Activated T-helper 2 cell treated with anti-CD3 and anti-CD28 coated beads, Interferon-gamma antibody, Interleukin-2, Interleukin-4, amounts not matched to agents 10 μg/mL and 5 μg/mL and 100 μg/mL, durations not matched to agents 14 hours and 24 hours and 36 hours (primary cell): ENCODE measurements at places on chromosomes 2 and 18. TPM values are rescaled to one million over a fixed set of nuclear protein-coding genes. Genes with fewer than 3 reads are reported as not detected.

The NAB1 gene
- 30.9 and 32.9 TPM in 2 replicates for total RNA-seq

The HNMT gene
- not detected in 2 replicates for total RNA-seq

The TGFA gene
- total RNA-seq, result not detected in 2 replicates

The KCNG2 gene
- total RNA-seq, result not detected in 2 replicates

The DYNAP gene
- not detected in 2 replicates for total RNA-seq

The VWA3B gene
- not detected in 2 replicates for total RNA-seq

The LRRTM1 gene
- not detected in 2 replicates for total RNA-seq

GRCh38 chr18:49609256-49610021 is 47.6 kb downstream of the LIPG start:
- no peak for DNase-seq
- no peaks in the 10 kb centered on the region for H3K4me1 ChIP-seq
- H3K36me3 ChIP-seq, result no peaks in the 10 kb centered on the region
- H3K27me3 ChIP-seq, result peaks cover 28% of the 10 kb centered on the region

DNA sequence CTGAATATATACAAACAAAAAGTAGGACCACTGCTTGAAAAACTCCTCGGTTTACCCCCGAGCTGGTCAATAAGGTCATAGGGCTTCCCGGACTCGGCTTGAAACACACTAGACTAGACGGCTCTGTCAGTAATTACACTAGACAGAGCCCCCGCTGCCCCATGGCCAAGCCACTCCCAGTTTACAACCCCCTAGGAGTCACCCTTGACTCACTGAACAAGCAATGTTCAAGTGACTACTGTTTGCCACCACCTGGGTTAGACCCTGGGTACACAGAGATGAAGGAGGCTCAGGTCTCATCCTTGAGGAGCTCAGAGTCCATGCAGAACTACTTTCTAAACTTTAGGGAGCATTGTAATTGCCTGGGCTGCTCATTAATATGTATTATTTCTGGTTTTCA is 13.7 kb upstream of the PRELID3A start:
- no peaks in the 10 kb centered on the region for H3K36me3 ChIP-seq
- H3K27ac ChIP-seq, result no peak overlapping the region
- H3K4me1 ChIP-seq, result no peaks in the 10 kb centered on the region
- H3K4me3 ChIP-seq, result no peak overlapping the region
- no peak for DNase-seq

DNA sequence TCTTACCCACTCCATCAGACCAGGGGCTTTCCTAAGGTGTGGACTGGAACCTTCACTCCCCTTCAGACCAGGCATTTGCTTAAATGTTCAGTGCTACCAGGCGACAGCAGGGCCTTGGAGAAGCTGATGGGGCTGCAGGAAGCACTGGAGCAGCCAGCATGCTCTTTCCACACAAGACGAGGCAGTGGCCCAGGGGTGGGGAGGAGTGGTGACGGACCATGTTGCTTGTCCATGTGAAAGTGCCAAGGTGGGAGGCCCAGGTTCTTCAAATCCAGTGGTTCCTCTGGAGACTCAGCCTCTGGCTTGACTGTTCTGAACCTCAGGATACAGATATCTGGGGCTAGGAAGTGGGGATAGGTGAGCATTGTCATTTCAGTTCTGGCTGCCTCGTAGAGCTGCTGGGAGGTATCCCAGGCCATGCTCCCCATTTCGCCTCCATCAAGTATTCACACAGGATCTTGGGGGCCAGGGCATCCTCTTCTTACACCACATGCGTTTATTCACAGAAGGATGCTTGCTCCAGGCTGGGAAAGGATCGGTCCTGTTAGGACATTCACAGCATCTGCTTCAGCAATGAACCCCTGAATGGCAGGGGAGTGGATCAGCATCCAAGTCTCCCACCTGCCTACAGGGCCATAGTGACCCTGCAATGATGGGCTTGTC is 62.2 kb downstream of the SFXN5 start:
- DNase-seq, result peak; percentile 4
- no peaks in the 10 kb centered on the region for H3K4me1 ChIP-seq
- peaks cover 10% of the 10 kb centered on the region for H3K27me3 ChIP-seq
- H3K27ac ChIP-seq, result no peak overlapping the region
- no peak overlapping the region for H3K4me3 ChIP-seq

DNA sequence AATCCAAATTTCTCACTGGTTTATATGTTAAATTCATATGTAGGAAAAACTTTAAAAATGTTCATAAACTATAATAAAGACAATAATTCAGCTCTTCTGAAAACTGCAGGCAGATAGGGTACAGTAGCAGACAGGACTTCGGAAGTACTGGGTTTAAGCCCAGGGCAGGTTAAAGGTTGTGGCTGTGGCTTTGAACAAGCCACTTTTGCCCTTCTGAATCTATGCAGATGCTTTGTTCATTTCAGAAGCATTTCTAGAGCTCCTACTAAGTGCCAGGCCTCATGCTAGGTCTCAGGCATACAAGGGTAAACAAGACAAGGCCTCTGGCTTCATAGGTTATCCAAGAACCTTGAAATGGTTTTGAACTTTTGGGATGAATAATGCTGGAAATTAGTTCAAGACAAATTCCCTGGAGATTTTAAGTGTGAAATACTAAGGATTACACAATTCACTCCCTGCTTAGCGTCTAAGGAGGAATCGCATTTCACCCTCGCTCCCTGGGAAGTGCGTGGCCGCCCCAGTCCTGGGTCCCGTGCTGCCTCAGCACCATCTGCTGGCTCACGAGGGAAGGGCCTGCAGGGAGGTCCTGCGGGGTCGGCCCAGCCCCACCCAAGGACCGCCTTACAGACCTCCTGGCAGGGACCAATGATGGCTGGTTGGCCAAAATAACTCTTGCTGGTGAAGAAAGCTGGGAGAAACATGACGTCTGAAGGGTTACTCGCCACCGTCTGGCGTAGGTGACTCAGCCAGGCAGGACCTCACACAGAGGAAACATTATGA is 67.7 kb upstream of the L3MBTL4 start:
- no peak overlapping the region for H3K4me3 ChIP-seq
- no peak overlapping the region for H3K27ac ChIP-seq
- no peaks in the 10 kb centered on the region for H3K4me1 ChIP-seq
- no peak for DNase-seq

DNA sequence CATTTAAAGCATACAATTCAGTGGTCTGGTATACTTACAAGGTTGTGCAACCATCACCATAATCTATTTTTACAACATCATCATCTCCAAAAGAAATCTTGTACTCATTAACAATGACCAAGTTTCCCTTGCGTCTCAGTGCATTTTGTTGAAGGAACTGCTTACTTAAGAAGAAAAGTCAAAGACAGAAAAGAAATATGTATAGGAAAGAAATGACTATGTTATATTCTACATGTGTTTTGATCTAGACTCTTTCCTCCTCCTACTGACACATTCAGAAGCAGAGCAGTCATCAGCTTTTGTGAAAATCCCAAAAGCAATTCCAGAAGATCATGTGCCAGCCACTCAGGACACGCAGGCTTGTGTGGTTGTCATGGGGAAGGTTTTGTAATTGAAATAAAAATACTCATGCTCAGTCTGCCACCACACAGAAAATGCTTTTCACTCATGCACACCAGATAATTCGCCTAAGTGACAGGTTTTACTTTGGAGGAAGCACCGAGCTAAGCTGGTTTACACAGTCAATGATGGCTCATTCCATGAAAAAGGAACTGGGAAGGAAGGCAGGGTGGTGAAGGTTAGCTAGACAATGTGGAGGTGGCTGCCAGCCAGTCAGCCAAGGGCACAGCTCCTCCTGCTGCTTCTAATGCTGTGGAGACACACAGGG is 158.5 kb upstream of the REV1 start:
- no peak overlapping the region for H3K27ac ChIP-seq
- H3K4me1 ChIP-seq, result no peaks in the 10 kb centered on the region
- no peak for DNase-seq
- no peak overlapping the region for H3K4me3 ChIP-seq

GRCh38 chr2:101223814-101224231 is 28.9 kb upstream of the CNOT11 start:
- peaks cover 18% of the 10 kb centered on the region for H3K36me3 ChIP-seq
- peak overlapping the region; percentile 21 for H3K27ac ChIP-seq
- H3K27me3 ChIP-seq, result no peaks in the 10 kb centered on the region

GRCh38 chr2:27441958-27442919 is at the start of gene KRTCAP3:
TSS of gene KRTCAP3 (plus strand) at chr2:27442381. CDS start at chr2:27442413, 32 bp downstream.
- DNase-seq, result no peak
- H3K4me1 ChIP-seq, result no peaks in the 10 kb centered on the region
- no peak within 1 kb of the TSS for H3K4me3 ChIP-seq
- H3K27ac ChIP-seq, result no peak within 1 kb of the TSS

DNA sequence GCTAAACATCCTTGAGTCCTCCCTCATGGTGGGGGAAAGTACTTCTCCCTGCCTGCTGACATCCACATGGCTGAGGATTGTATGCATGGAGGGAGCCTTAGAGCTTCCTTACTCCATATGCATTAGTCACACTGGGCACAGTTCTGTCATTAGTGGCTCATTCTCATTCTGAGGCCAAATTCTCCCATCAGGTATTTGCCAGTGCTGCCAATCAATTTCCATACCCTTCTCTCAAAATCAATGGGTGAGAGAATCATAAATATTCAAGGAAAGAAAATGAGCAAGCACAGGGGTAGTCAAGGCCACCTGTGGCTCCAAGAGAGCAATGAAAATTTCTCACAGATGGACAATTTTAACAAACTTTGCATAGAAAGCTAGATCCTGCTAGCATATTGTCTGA is 422.6 kb upstream of the SETBP1 start:
- H3K27me3 ChIP-seq, result no peaks in the 10 kb centered on the region
- H3K4me1 ChIP-seq, result no peaks in the 10 kb centered on the region
- H3K27ac ChIP-seq, result no peak overlapping the region
- no peak for DNase-seq
- no peak overlapping the region for H3K4me3 ChIP-seq

- no peak overlapping the region for H3K27ac ChIP-seq
- no peaks in the 10 kb centered on the region for H3K36me3 ChIP-seq
- no peak overlapping the region for H3K4me3 ChIP-seq
- peaks cover 2% of the 10 kb centered on the region for H3K27me3 ChIP-seq
- H3K4me1 ChIP-seq, result no peaks in the 10 kb centered on the region
Measured at GRCh38 chr2:60641811-60642788, 88.6 kb upstream of the BCL11A start.

DNA sequence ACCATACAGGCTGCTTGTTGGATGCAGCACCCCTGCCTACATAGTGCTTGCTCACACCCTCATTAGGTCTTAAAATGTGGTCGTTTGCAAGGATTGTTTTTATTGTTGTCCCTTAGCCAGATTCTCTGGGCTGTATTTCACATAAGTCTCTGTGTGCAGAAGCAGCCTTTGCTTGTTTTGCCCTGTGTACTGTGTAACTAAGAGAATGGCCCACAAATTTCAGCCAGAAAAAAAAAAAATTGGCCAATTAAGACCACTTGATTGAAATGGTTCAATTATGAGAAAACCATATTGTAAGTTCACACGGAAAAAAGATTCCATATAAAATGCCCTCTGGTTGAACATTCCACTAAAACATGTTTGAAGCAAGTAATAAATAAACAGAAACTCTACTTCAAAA is 377.1 kb upstream of the SOX11 start:
- no peaks in the 10 kb centered on the region for H3K4me1 ChIP-seq
- no peaks in the 10 kb centered on the region for H3K36me3 ChIP-seq
- H3K27ac ChIP-seq, result no peak overlapping the region
- no peaks in the 10 kb centered on the region for H3K27me3 ChIP-seq
- H3K4me3 ChIP-seq, result no peak overlapping the region

GRCh38 chr2:164784376-164784775 is 57.2 kb downstream of the COBLL1 start:
- H3K4me1 ChIP-seq, result no peaks in the 10 kb centered on the region
- no peak for DNase-seq

- H3K4me1 ChIP-seq, result peaks cover 22% of the 10 kb centered on the region
- peaks cover 11% of the 10 kb centered on the region for H3K36me3 ChIP-seq
- no peak for DNase-seq
- H3K27me3 ChIP-seq, result peaks cover 16% of the 10 kb centered on the region
- no peak overlapping the region for H3K27ac ChIP-seq
Measured at GRCh38 chr18:26717123-26717719, 148.3 kb downstream of the AQP4 start.

DNA sequence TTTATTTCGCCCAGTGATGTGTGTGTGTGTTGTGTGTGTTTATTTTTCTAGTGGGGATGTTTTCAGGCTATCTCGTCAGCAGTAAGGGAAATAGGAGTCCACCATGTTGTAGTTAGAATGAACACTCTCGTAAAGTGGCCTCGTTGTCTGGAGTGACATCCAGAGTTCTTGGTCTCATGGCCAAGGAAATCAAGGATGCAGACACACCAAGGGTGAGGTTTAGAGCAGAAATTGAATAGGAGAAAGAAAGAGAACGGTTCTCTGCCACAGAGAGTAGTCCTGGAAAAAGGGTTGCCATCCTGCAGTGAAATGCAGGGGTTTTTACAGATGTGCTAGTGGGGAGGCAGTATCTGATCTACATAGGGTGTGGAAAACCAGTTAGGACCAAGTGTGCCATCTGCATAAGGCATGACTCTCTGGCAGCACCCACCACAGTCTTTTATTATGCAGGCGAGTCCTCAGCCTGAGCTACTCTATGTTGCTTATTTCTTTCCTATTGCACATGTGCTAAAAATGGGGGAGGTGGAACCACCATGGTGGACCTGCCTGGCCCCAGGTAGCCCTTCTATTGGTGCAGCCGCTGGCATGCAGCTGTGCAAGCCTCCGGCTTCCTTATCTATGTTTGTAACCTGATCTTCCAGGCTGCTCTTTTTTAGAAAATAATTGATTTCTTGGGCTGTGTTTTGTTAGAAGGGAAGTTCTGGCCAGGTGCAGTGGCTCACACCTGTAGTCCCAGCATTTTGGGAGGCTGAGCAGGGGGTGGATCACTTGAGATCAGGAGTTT is 23.2 kb downstream of the RALB start:
- no peak overlapping the region for H3K27ac ChIP-seq
- peaks cover 27% of the 10 kb centered on the region for H3K4me1 ChIP-seq
- H3K36me3 ChIP-seq, result peaks cover 67% of the 10 kb centered on the region
- no peak for DNase-seq

DNA sequence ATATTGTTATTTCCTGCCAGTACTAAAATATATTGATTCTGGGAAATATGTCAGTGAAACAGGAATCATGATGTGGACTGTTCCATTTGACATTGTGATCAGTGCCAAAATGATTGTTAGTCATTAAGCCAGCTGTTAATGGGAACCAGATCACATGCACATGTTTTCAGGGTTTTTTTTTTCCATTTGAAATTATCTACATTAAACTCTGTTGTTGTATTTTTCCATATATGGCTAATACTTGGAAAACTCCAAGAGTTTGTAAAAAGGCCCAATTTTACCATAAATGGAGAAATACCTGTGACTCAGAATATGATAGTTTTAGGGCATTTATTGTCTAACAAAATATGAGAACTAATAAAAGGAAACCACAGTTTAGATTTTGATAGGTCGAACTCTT is 13.4 kb downstream of the ITGAV start:
- no peak overlapping the region for H3K4me3 ChIP-seq
- DNase-seq, result no peak
- peaks cover 3% of the 10 kb centered on the region for H3K4me1 ChIP-seq
- H3K27me3 ChIP-seq, result no peaks in the 10 kb centered on the region
- H3K36me3 ChIP-seq, result peaks cover 21% of the 10 kb centered on the region

- no peak for DNase-seq
- no peak overlapping the region for H3K27ac ChIP-seq
- no peaks in the 10 kb centered on the region for H3K36me3 ChIP-seq
- no peak overlapping the region for H3K4me3 ChIP-seq
Measured at GRCh38 chr2:47640356-47640755, 142.6 kb upstream of the MSH6 start.
